Hematopoietic multipotent progenitor cell treated with erythropoietin and hydrocortisone succinate and interleukin-3 and kit ligand, for 15 days (in vitro differentiated cells): ENCODE measurements at places on chromosomes 4 and X.

- DNase-seq = no peak
These were observed 11.0 kb upstream of the VSIG1 start for GRCh38 chrX:108033890-108034289.

- DNase-seq = no peak
These were observed 160.0 kb downstream of the HNRNPD start for GRCh38 chr4:82213485-82214417.

DNA sequence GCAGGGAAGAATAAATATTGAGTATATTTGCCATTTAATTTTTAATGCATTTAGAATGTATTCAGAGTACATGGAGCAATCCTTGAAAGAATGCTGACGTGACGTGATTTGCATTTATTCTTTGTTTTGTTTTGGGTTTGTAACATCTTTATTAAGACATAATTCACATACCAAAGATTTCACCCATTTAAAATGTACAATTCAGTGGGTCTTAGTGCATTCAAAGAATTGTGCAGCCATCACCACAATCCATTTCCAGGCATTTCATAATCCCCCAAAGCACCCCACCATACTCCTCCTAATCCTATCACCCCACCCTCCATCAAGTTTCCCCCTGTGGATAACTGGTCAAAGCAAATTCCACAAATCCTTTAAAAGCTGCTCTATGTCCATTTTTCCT is 87.4 kb downstream of the FAM9B start:
- DNase-seq = no peak

DNA sequence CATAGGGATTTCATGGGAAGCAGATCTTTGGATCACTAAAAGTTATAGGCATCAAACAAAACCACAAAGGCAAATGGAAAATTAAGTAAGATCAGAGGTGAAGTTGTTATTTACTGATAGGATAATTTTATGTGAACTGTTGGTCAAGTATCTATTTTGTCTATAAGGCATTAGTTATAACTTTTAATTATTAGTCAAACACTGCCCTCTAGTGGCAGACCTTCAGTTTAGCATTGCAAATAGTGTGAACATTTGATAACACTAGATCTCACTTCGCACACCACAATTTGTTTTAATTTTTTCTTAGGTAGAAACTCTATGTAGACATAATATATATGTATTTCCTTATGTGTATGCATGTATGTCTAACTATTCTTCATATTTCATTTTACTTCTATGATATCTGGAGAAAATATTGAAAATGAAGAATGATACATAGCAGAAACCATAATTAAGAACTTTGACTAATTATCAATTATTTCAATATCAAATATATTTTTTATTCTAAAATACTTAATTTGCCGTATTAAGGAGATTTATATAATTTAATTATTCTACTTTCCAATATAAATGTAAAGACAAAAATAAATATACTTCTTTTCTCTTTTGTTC is 214.5 kb upstream of the TACR3 start:
- peak; percentile 58 for DNase-seq

- peak; percentile 11 for DNase-seq
These were observed 92.5 kb upstream of the EDA2R start for GRCh38 chrX:66731398-66731797.

DNA sequence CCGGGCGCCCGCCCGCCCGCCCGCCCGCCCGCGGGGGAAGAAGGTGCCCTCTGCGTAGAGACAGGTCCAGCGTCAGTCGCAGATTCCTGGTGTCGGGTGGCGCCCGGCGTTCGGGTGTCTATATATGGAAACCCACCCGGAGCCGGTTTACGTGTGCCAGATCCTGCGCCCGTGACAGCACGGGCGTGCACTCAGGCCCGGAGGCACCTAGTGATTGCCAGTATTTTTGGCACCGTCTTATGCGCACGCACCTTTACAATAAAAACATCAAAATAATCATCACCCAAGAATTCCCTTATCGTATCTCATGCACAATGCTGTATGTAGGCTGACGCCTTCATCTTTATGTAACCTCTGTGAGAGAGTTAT is 519 bp downstream of the SLC25A4 start:
- DNase-seq = no peak

GRCh38 chrX:108312957-108313356 is 125.3 kb downstream of the COL4A6 start:
- no peak for DNase-seq

GRCh38 chr4:31069151-31069550 is 349.0 kb downstream of the PCDH7 start:
- DNase-seq = no peak

DNA sequence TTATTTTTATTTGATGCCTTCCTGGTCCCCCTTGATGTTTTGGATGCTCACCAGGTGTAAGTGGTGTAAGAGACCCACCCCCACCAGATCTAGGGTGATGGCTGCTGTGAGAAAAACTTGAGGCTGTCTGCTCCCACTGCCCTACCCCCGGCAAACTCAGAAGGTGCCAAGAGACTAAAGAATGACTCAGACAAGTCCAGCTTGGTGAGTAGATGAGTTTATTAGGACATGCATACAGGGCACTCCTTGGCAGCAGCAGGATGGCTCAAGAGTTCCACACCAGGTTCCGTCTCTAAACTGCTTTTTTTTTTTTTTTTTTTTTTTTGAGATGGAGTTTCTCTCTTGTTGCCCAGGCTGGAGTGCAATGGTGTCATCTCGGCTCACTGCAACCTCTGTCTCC is 84.0 kb upstream of the HPF1 start:
- no peak for DNase-seq

DNA sequence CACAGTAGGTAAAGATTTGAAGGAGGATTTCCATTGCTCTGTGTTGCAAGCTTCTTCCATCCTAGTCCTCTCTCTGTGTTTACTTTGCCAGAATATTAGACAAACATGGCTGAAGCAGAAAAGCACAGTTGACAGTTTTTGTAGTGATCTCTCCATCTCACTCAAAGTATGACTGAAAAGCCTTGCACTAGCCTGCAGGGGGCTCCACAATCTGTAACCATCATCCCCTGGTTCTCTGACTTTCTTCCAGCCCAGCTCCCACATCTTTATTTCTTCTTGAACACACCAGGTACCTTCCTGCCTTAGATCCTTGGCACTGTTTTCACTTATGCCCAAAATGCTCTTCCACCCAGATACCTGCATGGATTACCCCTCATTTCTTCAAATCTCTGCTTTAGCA is 34.1 kb upstream of the HHIP start:
- DNase-seq = no peak

GRCh38 chr4:76061982-76062381 is 12.5 kb upstream of the ART3 start:
- no peak for DNase-seq

- no peak for DNase-seq
These were observed 53.2 kb upstream of the ATXN3L start for GRCh38 chrX:13373027-13373426.

DNA sequence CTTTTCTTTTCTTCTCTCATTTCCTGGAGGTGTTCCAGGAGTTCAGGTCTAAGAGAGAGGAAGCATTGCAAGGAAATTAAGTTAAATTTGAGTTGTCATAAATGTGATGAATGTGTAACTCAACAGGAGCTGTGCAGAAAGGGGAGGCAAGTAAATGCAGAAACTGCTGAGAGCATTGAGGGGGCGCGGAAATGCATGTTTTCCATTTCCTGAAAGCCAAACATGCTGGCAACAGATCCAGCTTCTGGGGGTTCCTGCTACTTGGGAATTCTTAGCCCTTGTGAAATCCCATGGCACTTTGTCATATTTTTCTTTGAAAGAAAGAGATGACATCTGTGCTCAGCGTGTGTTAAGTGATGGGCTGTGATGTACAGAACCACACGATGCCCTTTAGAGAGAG is 33.8 kb upstream of the NAP1L5 start:
- DNase-seq = no peak

DNA sequence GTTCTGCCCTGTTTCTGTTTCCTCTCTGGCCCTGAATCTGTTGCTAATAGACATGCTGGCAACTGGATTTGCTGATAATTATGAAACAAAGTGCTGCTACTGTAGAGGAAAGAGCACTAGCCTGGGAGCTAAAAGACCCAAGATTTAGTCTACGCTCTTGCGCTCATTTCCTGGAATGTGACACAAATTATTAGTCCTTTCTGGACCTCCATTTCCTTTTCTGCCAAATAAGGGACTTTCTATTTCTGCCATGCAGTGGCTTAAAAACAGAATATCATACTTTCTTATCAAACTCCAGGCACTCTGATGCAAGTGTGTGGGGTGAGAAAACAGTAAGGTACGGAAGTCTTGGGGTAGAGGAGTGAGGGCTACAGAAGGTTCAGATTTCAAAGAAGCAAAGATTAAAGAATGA is 48.3 kb upstream of the GPR174 start:
- no peak for DNase-seq

- DNase-seq = no peak
These were observed 118.6 kb upstream of the BEND4 start for GRCh38 chr4:42271096-42271495.

DNA sequence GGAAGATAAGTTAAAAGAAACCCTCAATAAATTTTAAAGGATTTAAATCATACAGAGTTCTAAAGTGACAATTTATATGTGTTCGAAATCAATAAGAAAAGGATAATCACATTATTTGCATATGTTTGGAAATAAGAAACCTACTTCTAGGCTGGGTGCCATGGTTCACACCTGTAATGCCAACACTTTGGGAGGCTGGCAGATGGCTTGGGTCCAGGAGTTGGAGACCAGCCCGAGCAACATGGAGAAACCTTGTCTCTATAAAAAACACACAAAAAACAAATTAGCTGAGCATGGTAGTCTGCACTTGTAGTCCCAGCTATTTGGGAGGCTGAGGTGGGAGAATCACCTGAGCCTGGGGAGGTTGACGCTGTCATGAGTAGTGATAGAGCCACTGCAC is 8.1 kb upstream of the SAP30 start:
- no peak for DNase-seq

- DNase-seq = no peak
These were observed 2101.5 kb upstream of the AGA start for GRCh38 chr4:179543771-179544170.

- DNase-seq = no peak
These were observed 12.0 kb upstream of the SLC2A9 start for GRCh38 chr4:10033191-10033881.

- no peak for DNase-seq
These were observed at the start of gene DCHS2 for GRCh38 chr4:154491341-154492271. DCHS2 (minus strand) TSS chr4:154491799; CDS start chr4:154491355, 444 bp downstream.

DNA sequence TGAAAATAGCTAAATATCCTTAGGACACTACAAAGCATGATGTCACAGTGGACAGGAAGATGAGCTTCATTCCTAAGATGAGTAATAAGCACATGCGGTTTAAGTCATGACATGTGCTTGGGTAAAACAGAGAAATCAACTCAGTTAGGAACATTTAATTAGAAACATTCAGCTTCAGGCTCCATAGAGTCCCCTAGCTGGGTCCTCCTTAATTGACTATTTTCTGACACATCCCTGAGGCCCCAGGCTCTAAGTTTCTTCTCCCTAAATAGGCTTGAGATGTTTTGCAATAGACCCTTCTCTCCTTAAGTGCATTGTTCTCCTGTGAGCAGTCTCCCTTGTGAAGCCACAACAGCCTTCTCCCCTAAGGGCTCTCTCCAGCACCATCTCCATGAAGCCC is 70.4 kb upstream of the ANXA3 start:
- DNase-seq = no peak

GRCh38 chr4:47493238-47494123 is 8.4 kb downstream of the ATP10D start:
- DNase-seq = no peak

GRCh38 chr4:75710246-75710645 is 14.1 kb upstream of the USO1 start:
- no peak for DNase-seq

DNA sequence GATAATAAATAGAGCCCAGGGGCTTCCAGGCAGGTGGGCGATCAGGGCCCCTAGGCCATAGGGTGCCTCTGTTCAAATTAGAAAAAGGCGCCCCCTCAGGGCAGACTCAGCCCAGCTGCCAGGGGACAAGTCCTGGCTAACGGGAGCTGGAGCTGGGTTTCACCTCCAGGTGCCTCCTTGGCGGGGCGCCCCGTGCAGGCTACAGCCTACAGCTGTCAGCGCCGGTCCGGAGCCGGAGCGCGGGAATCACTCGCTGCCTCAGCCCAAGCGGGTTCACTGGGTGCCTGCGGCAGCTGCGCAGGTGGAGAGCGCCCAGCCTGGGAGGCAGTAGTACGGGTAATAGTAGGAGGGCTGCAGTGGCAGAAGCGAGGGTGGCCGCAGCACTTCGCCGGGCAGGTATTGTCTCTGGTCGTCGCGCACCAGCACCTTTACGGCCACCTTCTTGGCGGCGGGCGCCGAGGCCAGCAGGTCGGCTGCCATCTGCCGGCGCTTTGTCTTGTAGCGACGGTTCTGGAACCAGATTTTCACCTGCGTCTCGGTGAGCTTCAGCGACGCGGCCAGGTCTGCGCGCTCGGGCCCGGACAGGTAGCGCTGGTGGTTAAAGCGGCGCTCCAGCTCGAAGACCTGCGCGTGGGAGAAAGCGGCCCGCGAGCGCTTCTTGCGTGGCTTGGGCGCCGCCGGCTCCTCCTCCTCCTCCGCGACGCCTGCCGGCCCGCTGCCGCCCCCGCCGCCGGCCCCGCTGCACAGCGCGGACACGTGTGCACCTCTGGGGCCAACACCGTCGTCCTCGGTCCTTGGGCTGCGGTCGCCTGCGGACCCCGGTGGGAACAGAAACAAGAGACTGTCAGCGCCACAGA is 2.4 kb downstream of the NKX3-2 start:
- no peak for DNase-seq

DNA sequence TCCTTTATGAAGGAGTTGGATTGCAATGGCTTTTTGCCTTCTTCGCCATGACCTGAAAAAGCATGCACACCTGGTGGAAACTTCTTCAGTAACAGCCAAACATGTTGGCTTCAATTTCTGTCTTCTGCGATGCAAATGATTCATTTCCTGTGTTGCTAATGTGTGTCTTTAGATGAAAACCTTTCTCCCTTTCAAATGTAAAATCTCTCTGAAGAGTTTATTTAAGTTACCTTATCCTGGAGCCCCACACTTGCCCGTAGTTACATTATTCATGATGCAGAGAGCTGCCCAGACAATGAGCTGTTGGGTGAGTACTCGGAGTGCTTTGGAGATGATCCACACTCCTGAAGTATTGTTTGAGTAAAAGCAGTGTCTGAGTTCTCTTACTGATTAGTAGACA is 1100.9 kb downstream of the RPA4 start:
- DNase-seq = no peak

DNA sequence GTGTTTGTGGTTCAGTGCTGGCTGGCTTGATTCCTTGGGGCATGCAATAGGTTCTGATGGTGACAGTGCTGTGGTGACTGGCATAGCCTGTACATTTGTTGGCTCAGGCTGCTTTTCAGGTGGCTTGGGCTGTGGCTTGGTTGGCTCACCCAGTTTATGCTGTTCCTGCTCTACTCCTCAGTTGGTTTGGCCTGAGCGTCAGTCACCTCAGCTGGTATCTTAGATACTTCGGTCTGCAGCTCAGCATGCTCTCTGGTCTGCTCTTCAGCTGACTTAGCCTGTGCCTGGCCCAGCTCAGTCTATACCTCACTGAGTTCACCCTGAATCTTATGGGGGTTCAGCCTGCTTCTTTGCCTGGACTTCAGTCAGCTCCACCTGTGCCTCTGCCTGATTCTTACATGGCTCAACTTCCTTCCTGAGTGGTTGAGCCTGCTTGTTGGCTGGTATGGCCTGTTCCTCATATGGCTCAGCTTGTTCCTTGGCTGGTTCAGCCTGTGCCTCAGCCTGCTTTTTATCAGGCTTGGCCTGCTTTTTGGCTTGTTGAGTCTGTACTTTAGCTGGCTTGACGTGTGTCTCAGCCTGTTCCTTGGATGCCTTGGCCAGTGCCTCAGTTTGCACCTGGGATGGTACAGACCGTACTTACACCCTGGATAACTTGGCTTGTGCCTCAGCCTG is 170.6 kb downstream of the MSN start:
- DNase-seq = no peak

GRCh38 chr4:100880011-100880410 is 362.2 kb upstream of the EMCN start:
- DNase-seq = no peak
